ENCODE measurements at places on chromosomes 5 and 9.

DNA sequence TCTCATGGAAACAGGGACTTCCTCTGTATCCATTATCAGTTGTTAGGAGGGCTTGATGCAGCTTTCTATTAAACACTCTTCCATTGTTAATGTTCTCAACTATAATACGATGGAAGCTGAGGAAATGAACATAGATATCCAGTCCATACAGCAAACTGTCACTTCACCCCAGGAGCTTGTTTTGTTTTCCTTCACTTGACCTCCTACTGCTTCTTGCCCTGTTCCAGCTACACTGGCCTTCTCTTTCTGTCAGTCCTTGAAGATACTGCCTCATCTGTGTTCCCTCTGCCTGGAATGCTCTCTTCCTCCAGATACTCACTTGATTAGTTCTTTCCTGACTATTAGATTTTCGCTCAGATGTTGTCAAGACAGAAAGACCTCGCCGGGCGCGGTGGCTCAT is 17.1 kb downstream of the CTNNA1 start:
- DNase-seq = no peak

DNA sequence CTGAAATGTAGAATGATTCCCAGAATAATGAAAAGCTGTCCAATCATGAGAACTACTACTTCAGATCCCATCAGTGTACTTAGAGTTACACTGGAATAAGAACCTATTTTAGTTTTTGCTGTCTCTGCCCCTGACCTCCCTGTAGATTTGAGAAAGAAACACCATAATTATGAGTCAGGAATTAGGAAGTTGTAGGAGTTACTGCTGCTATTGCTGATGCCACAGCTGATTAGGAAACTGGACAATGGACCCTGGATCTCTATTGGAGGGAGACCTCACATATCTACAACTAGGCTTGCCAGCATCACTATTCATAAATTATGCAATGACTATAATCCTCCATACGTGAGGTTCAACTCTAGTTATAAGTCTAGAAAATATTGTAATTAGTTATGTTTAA is 48.8 kb upstream of the EDIL3 start:
- DNase-seq = no peak

DNA sequence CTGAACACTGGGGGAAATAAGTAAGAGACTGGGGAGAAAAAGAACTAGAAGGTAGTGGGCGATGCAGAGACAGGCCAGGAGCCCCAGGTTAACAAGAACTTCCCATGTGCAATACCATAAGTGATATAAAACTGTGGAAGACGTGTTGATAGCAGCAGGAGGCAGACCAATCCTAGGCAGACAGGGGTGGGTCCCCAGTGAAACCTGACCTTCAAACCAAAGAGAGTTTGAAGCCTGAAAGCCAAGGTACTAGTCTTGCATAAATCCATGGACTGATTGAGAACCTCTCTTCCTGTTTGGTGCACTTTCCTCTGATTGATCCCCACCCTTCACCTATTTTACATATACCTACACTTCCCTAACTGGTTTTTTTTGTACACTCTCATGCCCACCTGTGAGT is 15.2 kb upstream of the HEXB start:
- no peak for DNase-seq

DNA sequence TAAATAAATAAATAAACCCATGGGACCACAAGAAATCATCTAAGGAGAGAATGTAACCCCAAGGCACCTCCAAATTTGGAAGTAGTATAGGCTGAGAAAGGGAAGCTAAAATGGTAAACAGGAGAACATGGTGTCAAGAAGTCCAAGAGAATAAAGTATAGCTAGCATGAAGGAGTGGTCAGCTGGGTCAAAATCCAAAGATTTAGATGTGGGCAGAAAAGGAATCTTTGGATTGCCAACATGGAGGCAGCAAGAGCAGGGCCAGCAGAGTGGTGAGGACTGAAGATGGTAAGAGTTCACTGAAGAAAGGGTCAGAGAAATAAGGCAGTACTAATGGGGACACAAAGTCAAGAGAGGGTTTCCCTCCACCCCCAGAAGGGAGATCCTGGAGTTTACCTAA is 53.0 kb downstream of the TSSK1B start:
- no peak for DNase-seq

GRCh38 chr5:157233515-157233914 is 32.4 kb upstream of the CYFIP2 start:
- no peak for DNase-seq

GRCh38 chr5:134242146-134242545 is 16.3 kb upstream of the PPP2CA start:
- DNase-seq = no peak

GRCh38 chr5:175472378-175472777 is 6.0 kb upstream of the SFXN1 start:
- DNase-seq = no peak

DNA sequence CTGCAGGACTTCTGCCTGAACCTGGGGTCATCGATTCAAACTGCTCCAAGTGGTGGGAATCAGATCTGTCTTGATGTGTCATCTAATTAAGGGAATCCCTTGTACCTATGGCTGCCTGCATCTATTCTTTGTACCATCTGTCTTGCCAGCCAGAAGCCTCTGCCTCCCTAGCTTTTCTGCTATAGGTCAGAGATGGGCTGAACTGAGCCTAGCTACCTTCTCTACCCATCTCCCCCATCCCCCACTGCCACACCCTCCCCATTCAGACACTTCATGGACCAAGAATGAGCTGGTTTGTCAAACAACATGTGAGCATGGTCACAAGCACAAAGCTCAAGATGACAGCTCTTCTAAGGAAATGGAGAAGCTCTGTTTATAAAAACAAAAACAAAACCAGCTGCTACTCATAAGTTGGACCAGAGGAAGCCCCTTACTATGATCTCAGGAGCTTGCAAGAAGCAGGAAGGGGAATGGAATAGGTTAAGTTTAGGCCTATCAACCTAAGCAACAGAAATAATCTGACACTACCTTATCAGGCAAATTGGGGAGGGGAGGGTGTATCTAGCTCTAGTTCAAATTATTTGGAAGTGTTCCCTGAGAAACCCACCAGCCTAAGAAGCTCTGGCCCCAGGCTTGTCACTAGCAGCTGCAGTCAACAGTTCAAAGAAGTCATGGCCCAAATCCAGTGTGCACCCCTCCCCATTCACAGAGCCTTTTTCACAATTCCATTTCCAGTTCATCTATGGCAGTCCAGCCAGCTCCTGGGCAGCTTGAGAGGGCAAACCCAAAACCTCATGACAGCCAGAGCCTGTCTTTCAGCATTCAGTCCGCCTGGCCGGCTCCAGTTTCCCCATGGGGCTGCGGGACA is 29.9 kb downstream of the SKP1 start:
- no peak for DNase-seq

DNA sequence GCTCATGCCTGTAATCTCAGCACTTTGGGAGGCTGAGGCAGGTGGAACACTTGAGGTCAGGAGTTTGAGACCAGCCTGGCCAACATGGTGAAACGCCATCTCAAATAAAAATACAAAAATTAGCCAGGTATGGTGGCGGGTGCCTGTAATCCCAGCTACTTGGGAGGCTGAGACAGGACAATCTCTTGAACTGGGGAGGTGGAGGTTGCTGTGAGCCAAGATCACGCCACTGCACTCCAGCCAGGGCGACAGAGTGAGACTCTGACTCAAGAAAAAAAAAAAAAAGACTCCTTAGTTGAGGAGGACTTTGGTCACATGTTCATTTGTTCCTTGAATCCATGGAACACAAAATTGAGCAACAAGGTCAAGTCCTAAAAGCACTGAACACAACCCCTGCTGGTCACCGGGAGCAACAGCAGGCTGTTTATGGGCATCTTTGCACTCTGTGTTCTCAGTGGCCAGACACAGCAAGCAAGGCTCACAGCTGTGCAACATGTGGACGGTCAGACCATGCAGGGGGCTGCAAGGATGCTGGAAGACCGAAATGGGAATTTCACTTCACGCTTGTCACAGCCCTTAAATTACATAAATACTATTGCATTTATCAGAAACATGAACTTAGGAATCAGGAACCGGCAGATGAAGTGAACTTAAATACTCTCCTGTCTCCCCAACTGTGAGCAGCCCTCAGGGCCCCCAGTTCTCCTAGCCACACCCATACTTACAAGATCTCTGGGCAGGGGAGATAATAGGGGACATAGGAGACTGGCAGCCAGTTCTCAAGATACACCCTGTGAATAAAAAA is 2.8 kb downstream of the GBGT1 start:
- no peak for DNase-seq

DNA sequence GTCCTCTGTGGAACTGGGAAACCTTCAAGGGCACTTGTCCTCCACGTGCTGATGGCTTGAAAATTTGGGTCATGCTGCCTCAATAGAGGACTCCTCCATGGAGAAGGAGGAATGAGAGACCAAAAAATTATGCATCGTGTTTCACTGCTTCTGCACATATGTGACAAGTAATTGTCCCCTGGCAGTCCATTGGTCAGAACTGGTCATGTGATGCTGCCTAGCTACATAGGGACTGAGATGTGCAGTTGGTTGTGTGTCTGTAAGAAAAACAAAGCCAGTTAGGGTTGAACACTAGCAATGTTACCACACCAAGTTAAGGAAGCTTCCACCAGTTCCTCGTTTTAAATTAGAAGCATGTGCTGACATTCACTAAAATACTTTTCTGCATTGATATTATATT is 201.9 kb upstream of the ANKH start:
- DNase-seq = no peak

GRCh38 chr9:71734950-71735349 is 33.4 kb downstream of the CEMIP2 start:
- no peak for DNase-seq

DNA sequence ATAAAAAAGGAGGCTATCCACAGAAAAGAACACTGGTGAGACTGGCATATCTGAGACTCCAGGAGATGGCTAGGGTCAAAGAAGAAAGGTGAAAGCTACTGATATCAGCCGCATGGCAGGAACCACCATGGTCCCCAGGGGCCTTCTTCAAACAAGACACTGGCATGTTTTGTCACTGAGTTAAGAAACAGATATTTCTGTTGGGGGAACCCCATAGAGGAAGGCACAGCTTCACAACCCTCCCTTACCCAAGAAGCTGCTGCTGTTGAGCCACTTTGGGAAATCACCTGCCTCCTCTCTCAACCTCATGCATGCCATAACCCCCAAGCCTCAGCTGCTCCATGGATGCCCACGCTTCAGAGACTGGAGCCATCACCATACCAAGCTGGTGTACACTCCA is 13.3 kb upstream of the BTNL3 start:
- no peak for DNase-seq

DNA sequence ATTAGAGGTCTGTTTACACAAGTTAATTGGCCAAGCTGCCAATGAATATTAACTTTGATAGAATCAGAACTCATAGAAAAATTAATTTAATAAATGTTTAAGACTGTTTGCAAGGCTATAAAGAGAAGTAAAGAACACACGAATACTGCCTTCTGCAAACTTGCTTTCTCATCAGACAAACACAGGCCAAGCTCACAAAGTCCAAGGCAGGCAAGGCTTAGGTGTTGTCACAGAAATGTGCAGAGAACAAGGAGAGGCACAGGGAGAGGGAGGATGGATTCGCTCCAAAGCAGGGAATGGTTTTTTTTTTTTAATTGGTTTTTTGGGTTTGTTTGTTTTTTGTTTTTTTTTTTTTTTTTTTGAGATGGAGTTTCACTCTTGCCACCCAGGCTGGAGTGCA is 43.4 kb downstream of the RETREG1 start:
- no peak for DNase-seq

- DNase-seq = no peak
These were observed 603.6 kb downstream of the IRX1 start for GRCh38 chr5:4199049-4199841.

GRCh38 chr5:172102218-172102870 is 85.7 kb downstream of the STK10 start:
- no peak for DNase-seq

- no peak for DNase-seq
These were observed 45.4 kb upstream of the RANBP3L start for GRCh38 chr5:36346896-36347690.

DNA sequence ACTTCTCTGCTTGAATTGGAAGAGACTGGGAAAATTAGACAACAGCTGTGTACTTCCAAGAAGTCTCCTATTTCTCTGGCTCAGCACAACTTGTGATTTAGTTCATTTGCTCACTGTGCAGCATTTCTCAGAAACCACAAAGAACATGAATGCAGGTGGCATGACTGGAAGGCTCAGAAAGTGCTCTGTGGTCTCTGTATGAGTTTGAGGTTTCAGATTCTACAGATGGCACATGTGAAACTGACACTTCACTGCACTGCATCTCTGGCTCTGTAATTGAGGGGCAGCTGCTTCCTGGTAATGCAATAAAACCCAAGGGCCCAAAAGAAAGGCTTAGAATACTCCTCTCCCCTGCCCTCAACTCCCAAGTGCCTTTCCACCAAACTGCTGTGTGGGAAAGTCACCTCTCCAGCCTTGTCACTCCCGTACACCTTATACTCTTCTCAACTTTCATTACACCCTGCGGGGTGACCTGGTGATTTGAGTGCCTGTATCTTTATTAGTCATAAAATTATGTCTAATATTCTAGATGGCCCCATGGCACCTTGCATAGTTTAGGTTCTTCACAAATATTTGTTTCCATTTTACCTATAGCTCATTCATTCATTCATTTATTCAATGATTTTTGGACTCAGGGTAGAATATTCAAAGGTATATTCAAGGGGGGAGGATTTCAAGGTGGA is 82.5 kb downstream of the ESM1 start:
- peak; percentile 61 for DNase-seq

DNA sequence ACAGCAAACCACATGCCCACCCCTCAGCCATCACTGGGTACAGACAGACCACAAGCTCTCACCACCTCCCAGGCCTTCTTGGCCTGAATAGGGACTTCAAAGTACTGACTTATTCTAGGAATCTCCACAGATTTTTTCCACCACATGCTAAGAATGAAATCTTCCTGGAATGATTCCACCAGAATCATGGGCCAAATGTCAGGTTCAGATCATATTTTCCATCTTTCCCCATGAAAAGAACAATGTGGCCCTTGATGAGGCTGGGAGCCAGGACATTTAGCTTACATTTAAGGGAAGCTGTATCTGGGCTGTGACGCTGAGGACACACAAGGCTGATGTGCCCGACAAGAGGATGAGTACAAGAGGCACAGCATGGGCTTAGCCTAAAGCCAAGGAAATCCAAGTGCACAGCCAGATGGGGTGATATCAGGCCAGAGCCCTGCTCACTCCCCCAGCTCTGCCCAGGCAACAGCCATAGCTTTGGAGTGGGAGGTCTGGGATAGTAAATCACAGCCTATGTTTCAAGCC is 28.1 kb downstream of the ACSL6 start:
- no peak for DNase-seq

DNA sequence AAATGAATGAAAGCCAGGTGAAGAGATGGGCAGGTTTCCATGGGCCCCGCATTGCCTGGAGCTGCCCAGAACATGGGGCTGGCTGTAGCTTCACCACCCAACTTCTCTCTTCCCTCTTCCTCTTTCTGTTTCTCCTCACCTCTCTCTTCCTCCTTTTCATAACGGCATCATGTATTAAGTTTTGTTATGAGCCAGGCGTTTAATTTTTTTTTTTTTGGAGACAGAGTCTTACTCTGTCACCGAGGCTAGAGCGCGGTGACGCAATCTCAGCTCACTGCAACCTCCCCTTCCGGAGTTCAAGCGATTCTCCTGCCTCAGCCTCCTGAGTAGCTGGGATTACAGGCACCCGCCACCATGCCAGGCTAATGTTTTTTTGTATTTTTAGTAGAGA is 13.0 kb upstream of the SPINK4 start:
- no peak for DNase-seq

- no peak for DNase-seq
These were observed 1883.7 kb upstream of the C9orf72 start for GRCh38 chr9:29456940-29457339.

- DNase-seq = no peak
These were observed 83.9 kb downstream of the LRRC70 start for GRCh38 chr5:62662521-62662920.

- DNase-seq = no peak
These were observed 236.8 kb upstream of the TARS1 start for GRCh38 chr5:33203931-33204330.

- no peak for DNase-seq
These were observed 76.7 kb upstream of the UNC5A start for GRCh38 chr5:176733406-176734262.

Data from stimulated activated CD8-positive, alpha-beta memory T cell treated with anti-CD3 and anti-CD28 coated beads, Interleukin-4, amount 100 ng/mL, for 48 hours (primary cell).